CD8-positive, alpha-beta T cell (primary cell): ENCODE measurements at places on chromosomes 16 and 17.

DNA sequence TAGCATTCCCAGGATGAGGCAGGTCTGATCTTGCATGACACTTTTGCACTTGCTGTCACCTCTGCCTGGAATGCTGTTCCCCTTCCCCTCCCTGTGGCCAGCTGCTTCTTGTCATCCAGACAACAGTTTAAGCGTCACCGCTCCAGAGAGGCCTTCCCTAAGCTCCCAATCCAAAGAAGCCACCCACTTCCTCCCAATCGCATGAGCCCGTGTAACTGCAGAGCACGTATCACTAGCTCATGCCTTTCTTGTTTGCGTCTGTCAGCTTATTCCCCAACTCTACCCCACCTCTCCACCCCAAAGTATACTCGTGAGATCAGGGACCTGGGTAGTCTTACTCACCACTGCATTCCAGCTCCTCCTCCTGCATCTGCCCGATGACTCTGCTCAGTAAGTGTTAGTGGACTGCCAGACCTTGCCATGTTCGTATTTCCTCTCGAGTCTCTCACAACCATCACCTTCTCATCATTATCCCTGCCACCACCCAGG, 92.8 kb downstream of the GAS7 start:
- no peak for DNase-seq

DNA sequence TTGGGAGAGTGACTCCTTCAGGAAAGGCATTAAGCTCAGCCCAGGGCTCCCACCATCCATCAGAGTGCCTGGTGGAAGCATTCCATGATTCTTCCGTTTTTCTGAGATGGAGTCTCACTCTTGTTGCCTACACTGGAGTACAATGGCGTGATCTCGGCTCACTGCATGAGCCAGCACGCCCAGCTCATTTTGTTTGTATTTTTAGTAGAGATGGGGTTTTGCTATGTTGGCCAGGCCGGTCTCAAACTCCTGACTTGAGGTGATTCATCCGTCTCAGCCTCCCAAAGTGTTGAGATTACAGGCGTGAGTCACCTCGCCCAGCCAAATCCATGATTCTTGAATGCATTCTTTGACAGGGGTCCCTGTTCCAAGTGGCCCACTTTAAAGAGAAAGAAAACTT, 23.1 kb downstream of the MIS12 start:
- DNase-seq = no peak

DNA sequence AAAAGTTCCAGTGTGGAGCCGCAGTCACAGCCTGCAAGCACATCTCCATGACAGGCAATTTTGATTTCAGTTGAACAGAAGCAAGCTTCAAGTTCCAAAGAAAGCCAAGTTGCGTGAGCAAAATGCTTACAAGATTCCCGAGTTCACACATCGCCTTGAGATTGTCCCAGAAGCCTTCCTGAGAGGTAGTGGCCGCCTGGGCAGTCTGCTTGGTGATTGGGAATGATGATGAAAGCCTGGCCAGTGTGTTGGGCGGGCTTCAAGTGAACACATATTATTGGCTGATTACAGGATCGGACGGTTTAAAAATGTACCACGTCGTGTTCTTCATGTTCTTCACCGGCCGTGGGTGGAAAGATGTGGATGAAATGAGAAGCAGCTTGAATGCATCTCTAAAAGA, 185.5 kb downstream of the FOXL1 start:
- no peak for DNase-seq

DNA sequence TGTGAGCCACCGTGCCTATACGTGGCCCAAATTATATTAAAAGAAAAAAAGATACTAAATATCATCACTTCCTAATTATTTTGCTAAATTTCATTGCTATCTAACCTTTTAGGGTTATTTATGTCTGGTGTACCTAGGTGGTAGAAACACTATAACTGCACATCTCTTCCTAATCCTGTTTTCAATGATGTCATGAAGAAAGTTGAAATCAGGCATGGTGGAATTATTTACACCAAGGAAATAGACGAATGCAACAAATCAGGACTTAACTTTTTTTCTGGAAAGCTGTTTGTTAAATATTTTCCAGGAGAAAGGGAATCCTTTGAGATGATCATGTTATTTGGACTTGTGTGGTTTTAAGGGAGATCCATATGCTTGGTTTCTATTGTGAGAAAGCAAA, 39.2 kb upstream of the SKAP1 start:
- DNase-seq = no peak

DNA sequence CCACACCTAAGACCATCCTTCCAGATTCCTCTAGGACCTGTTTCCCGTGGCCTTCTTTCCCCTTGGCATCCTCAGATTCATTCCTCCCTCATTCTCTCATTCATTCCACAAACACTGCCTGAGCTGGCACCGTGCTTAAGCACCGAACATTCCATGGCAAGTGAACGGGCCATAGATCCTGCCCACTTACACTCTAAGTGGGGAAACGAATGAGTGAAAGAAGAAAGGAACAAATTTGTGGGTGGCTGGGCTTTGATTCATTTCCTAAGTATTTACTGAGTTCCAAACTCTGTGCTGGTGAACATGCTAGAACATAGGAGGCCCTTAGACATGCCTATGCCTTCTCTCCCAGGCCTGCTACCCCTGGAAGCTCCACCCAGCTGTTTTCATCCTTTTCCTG, 30.0 kb downstream of the SRCIN1 start:
- DNase-seq = no peak

GRCh38 chr17:1422885-1423284, 22.9 kb upstream of the YWHAE start:
- no peak for DNase-seq

DNA sequence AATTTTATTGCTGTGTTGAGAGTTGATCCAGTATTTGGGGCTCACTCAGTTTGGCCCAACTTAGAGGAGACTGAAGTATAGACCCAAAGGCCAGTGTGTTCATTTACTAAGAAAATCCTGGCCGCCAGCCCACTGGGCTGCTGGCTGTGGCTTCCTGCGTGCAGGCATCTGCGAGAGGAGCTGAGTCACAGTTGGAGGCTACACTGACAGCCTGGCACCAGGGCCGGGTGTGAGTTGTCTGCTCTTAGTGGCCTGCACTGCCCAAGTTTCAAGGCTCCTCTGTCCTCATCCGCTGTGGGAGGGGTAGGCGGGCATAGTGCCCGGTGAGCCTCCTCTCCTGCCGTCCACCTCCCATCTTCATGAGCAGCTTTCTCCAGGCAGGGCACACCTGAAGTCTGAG, 54.2 kb downstream of the PLD6 start:
- DNase-seq = no peak

DNA sequence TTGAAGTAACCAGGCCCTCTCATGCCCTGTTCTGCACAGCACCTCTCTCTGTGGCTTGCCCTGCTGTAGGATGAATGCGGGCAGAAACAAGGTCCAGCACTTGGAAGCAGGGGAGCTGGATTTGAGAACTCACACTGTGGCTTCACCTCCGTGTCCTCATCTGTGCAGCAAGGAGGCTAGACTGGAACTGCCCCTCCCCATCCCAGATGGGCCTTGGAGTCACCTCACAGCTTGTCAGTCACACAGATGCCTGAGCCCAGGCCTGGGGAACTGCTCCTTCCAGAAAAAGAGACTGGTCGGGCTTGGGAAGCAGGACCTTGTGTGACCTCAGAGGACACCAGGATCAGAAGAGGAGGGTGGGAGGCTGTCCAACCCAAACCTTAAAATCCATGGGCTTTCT, 180.8 kb downstream of the CCT6B start:
- no peak for DNase-seq

GRCh38 chr17:58305626-58306025, 23.0 kb downstream of the TSPOAP1 start:
- DNase-seq = no peak
